Glomerular endothelial cell (primary cell): ENCODE measurements at places on chromosomes 12 and 14. TPM values are rescaled to one million over a fixed set of nuclear protein-coding genes. Genes with fewer than 3 reads are reported as not detected.

The GALC gene
- 9.6 and 30.1 TPM in 2 replicates for total RNA-seq

The RPS6KA5 gene
- 1.2 and 2.0 TPM in 2 replicates for total RNA-seq

The B4GALNT1 gene
- total RNA-seq: 1.1 and 2.9 TPM in 2 replicates

The PLEKHG7 gene
- total RNA-seq: not detected in 2 replicates

The SLCO1B3 gene
- not detected in 2 replicates for total RNA-seq

The SMCO2 gene
- 0.88 TPM in 1 of 2 replicates, not detected in the other for total RNA-seq

The TFCP2 gene
- total RNA-seq: 15.7 and 17.0 TPM in 2 replicates

The CLEC9A gene
- total RNA-seq: not detected in 2 replicates

The LRP1-AS gene
- total RNA-seq: not detected in 2 replicates

The PIP4K2C gene
- 7.3 and 9.9 TPM in 2 replicates for total RNA-seq

The CLEC4C gene
- not detected in 2 replicates for total RNA-seq

The RERGL gene
- total RNA-seq: 1.1 TPM in 1 of 2 replicates, not detected in the other

The C12orf56 gene
- total RNA-seq: not detected in 2 replicates

The CD4 gene
- not detected in 2 replicates for total RNA-seq

The ACOT4 gene
- total RNA-seq: 0.29 and 1.4 TPM in 2 replicates

The HSP90AA1 gene
- 698 and 771 TPM in 2 replicates for total RNA-seq

The SCNN1A gene
- 0.24 TPM in 1 of 2 replicates, not detected in the other for total RNA-seq

The RNU6-8 gene
- not detected in 2 replicates for total RNA-seq

The DEPDC4 gene
- 0.15 and 0.41 TPM in 2 replicates for total RNA-seq

The FGF6 gene
- total RNA-seq: not detected in 2 replicates

The CALM1 gene
- 831 and 869 TPM in 2 replicates for total RNA-seq

The BCL2L14 gene
- total RNA-seq: not detected in 2 replicates

The SDS gene
- not detected in 2 replicates for total RNA-seq

The EML5 gene
- total RNA-seq: under 0.01 TPM in 1 of 2 replicates, not detected in the other

The DDN gene
- total RNA-seq: 0.10 and 0.12 TPM in 2 replicates

The RBP5 gene
- 5.5 TPM in 1 of 2 replicates, not detected in the other for total RNA-seq

The KRT75 gene
- total RNA-seq: not detected in 2 replicates

The LRTM2 gene
- total RNA-seq: not detected in 2 replicates

The FGF23 gene
- total RNA-seq: not detected in 2 replicates

The TOMM20L gene
- not detected in 2 replicates for total RNA-seq

The KRT74 gene
- not detected in 2 replicates for total RNA-seq

The LIN7A gene
- 1.7 and 2.6 TPM in 2 replicates for total RNA-seq

The MMP14 gene
- 630 and 804 TPM in 2 replicates for total RNA-seq

The TGM1 gene
- 0.64 and 2.5 TPM in 2 replicates for total RNA-seq

The GALNT9 gene
- 0.35 TPM in 1 of 2 replicates, not detected in the other for total RNA-seq

The RACGAP1 gene
- total RNA-seq: 10.2 and 15.7 TPM in 2 replicates

The ATL1 gene
- total RNA-seq: 2.9 and 6.3 TPM in 2 replicates

The SSPN gene
- 1.7 and 5.1 TPM in 2 replicates for total RNA-seq

The EGLN3 gene
- 1.3 and 2.9 TPM in 2 replicates for total RNA-seq

The MAP3K9 gene
- total RNA-seq: 0.88 and 2.6 TPM in 2 replicates

The CIDEB gene
- 2.0 and 2.5 TPM in 2 replicates for total RNA-seq

The TMEM52B gene
- total RNA-seq: not detected in 2 replicates

The PLEKHG3 gene
- total RNA-seq: 13.9 and 16.7 TPM in 2 replicates

The RPGRIP1 gene
- not detected in 2 replicates for total RNA-seq

The EEA1 gene
- total RNA-seq: 25.1 and 28.2 TPM in 2 replicates

The IGFBP6 gene
- 21.5 and 55.3 TPM in 2 replicates for total RNA-seq

The PLA2G1B gene
- not detected in 2 replicates for total RNA-seq
